Keratinocyte (primary cell): ENCODE measurements at places on chromosomes 5 and 9.

DNA sequence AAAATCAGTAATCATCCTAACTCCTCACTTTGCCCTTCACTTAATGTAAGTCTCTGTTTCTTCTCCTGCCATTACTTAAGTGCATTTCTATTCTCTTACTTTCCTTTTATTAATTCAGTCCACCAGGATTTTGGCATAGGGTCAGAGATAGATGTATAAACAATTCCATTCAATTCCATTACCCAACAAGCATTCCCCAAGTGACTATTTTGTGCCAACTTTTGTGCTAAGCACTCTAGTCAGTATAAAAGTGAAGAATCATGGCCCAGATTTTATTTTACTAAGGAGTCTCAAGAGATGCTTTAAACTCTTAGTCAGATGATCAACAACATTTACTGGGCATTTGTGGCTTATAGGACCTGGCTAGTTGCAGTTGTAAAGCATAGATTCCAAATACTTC, 159.3 kb downstream of the DMAC1 start:
- no peaks in the 10 kb centered on the region for H3K36me3 ChIP-seq
- no peak overlapping the region for H3K27ac ChIP-seq
- DNase-seq: no peak
- no peaks in the 10 kb centered on the region for H3K4me1 ChIP-seq
- H3K27me3 ChIP-seq: no peaks in the 10 kb centered on the region

- DNase-seq: no peak
- H3K27me3 ChIP-seq: no peaks in the 10 kb centered on the region
- peak overlapping the region; percentile 26 for H3K27ac ChIP-seq
- peaks cover 16% of the 10 kb centered on the region for H3K4me1 ChIP-seq
- no peaks in the 10 kb centered on the region for H3K36me3 ChIP-seq
Observed at GRCh38 chr5:74296685-74297408, 343.7 kb downstream of the ENC1 start.

- no peak overlapping the region for H3K4me3 ChIP-seq
- no peak for DNase-seq
- H3K27ac ChIP-seq: no peak overlapping the region
Observed at GRCh38 chr9:131854334-131854733, 114.5 kb upstream of the RAPGEF1 start.

DNA sequence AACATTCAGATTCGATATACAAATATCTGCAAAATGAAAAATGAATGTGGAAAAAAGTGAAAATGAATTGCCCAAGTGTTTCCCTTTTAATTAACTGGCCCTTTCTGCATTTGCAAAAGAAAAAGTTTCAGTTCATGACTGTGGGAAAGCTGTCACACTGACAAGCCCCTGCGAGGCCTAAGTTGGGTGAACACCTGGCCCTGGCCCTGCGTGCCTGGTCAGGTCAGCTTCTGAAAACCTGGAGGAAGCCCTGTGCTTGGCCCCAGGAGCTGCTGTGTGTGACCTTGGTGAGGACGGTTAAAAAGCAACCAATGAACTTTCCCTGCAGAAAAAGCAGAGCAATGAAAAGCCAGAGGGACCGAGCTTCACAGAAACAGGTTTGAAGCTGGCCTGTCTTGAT, 41.0 kb upstream of the SHC3 start:
- no peaks in the 10 kb centered on the region for H3K4me1 ChIP-seq
- no peaks in the 10 kb centered on the region for H3K36me3 ChIP-seq
- H3K27ac ChIP-seq: no peak overlapping the region
- H3K4me3 ChIP-seq: no peak overlapping the region
- DNase-seq: no peak
- no peaks in the 10 kb centered on the region for H3K27me3 ChIP-seq

- H3K27me3 ChIP-seq: no peaks in the 10 kb centered on the region
- no peak overlapping the region for H3K27ac ChIP-seq
- H3K4me3 ChIP-seq: no peak overlapping the region
- H3K36me3 ChIP-seq: no peaks in the 10 kb centered on the region
Observed at GRCh38 chr9:3446313-3446712, 79.5 kb downstream of the RFX3 start.

DNA sequence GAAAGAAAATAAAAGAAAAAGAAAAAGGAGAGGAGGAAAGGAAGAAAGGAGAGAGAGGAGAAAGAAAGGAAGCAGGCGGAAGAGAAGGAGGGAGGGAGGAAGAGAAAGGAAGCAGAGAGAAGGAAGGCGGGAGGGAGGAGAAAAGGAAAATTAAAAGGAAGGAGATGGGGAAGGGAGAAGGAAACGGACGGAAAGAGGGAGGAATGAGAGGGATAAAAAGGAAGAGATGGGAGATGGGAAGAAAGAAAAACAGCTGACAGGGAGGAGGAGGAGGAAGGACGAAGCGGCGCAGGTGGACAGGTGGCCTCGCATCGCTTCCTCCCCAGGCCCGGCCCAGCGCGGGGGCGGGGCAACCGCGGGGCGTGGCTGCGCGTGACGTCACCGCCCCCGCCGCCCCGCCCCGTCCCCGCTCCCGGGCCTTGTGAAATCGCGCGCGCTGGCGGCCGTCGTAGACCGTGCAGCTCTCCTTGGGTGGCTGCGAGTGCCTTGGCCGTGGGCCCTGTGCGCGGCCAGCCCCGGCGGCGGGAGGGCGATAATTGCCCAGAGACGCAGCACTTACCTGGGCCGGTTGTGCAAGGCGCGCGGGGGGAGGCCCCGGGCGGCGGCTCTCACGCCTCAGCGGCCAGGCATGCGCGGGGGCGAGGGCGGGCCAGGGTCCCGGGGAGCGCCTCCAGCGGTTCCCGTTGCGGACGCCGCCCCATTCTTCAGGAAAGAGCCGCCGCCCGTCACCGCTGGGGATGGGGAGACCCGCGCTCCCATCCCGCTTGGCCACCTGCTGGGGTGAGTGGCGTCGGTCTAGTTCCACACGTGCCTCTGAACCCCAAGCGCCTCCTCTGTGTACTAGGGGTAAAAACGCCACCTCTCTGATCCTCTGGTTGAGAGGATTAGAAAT, 49.6 kb upstream of the FOXE1 start:
- no peak for DNase-seq
- H3K27me3 ChIP-seq: no peaks in the 10 kb centered on the region
- H3K4me1 ChIP-seq: peaks cover 36% of the 10 kb centered on the region
